ENCODE measurements at places on chromosomes 11 and 22.

DNA sequence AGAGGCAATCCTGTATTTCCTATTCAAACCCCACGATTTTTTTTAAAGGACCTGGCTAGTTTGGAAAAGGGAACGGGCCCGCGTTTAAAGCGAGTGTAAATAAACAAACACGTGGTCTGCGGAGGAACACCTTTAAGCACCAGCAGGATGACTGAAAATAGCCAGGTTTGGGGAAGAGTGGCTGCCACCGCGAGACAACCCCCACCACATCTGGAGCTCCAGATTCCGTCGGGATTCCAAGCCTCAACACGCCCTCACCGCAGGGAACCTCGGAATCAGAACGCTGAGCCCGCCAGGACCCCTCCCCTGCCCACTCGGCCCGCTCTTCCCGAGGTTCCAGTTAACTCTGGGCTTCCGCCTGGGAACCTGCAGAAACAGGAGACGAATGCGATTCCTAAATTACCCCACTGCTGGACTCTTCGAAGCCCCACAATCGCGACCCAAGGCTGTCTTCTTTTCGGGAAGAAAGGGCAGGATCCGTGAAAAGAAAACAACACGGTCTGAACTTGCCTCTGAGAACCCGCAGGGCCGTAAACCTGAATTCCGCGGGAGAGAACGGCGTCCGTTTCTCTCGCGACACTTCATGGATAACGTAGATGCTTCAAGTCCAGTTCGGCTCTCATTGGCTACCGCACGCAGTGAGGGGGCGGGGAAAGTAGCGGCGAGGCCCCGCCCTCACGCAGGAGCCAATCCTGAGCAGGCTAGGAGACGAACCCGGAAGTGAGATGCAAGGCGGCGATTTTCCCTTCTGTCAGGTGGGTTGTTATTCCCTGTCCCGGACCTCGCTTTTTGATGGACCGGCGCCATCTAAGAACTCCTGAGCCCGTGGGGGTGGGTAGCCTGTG, at the start of the genes ANKRD49 and MRE11:
Gene ANKRD49, plus strand, starts transcription at position 704 of the 845 bp plus-strand sequence. CDS start 2,710 bp downstream, outside the sequence.
Gene MRE11, minus strand, starts transcription at position 564 of the 845 bp plus-strand sequence. CDS start 1,043 bp downstream, outside the sequence.
- peak; percentile 98 for DNase-seq

DNA sequence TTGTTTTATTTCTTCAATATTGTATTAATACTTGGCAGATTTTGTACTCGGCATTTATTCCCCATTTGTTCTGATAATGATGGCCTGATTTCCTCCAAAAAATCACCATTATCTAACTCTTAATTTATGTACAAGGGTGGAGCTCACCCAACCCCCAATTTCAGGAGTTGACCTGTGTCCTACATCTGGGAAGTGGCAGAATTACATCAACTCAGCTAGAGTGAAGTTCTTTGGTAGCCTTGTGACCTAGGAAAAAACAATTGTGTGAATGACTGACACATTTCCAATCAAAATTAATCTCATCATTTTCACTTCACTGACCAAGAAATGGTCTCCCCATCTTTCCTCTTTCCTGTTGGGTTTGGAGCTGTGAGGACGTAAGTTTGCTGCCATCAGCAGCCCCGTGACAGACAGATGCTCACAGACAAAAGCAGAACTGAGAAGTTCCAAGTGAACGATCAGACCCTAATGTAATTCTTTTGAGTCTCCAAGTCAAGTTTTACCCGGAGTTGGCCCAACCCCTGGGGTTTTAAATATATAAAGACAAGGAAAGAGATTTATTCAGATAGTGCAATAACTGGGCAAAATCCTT, 16.6 kb upstream of the MS4A6E start:
- DNase-seq = peak; percentile 41

DNA sequence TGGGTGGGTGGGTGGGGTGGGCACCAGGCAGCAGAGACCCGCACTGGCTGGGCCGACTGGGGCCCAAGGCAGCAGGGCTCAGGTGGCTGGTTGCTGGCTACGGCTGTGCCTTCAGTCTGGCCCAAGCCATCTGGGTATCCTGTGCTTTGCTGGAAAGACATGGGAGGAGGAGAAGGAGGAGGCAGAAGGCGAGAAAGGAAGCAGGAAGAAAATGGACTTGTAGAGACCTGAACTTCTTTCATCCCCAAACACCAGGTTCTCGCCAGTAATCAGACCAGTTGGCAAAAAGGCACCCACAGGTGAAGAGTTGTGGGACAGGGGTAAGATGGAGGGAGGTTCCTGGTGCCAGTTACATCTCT, 78.8 kb downstream of the IGLL1 start:
- DNase-seq = no peak

DNA sequence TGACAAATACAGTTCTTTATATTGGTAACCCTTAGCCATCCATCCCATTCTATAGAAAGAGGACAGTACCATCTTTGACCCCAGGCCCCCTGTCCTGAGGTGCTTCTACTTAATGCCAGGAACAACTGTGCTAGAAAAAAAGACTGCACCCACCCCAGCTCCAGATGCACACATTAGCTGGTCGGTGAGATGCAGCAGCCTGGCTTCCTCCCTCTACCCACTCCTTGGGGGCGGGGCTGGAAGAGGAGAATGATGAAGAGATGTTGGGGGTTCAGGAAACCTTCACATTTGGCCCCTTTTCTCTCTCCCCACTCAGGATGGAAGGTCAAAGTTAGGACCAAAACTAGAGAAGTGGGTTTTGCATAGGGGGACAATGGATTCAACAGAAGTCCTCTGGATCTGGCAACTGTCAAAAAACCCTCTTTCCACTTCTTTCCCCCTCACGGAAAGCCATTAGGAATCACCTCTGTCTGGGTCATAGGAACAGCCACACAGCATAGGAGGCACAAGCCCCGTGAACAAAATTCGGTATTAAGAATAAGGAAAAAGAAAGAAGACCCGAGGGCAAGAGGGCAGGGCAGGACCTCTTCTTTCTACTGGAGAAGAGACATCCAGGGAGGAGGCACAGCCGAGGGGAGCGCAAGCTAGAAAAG, 755 bp downstream of the NRIP3 start:
- peak; percentile 18 for DNase-seq

DNA sequence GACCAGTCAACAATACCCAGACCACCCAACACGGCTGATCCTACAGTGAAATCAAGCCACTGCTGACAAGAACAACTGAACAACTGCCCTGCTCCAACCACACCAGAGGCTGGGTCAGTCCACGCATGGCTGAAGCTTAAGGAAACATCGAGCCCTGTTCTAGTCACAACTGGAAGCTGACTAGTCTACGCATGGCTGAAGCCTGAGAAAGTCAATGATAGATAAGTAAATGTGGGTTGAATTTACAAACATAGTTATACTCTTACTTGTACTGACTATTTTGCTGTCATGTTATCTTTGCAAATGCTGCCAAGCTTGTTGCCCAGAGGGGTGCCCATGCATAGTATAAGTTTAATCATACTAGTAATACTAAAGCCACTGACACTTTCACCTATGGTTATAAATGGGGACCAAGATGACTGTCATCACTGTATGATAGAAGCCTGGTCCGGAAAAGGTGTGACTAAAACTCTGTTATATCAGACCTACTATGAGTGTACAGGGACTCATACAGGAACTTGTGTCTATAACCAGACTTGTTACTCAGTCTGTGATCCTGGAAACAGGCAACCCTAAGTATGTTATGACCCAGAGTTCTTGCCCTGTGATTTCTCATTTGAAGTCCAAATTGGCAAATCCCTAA, 43.4 kb upstream of the GLYAT start:
- no peak for DNase-seq

DNA sequence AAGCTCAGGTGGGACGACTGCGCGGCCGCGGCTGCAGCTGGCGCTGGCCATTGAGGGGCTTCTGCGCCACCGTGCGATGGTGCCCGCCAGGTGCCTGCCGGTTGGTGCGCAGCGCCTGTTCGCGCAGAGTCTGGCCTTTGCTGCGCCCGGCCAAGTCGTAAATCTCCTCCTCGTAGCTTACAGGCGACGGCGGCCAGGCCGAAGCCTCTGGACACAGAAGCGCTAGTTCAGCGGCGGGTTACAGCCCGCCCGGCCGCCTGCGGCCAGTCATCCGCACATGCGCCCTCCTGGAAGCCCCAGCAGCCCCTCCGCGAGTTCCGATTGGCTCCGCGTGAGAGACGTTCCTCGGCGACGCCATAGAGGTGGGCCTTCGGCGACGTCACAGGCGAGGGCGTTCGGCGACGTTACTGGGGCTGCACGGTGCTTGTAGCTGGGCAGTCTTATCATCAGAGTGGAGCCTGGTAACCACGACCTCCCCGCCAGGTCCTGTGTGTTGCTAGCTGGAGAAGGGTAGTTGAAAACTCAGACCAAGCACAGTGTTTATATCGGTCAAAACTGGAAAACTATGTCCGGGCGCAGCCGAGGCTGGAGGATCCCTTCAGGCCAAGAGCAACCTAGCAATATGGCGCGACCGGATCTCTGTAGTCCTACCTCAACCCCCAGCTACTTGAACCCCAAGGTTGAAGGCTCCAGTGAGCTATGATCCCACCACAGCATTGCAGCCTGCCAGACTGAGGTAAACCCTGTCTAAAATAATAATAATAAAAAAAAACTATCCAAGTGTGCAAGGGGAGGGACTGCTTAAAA, 265.7 kb downstream of the OR4C45 start:
- no peak for DNase-seq

- no peak for DNase-seq
Measured at GRCh38 chr11:133136376-133136775, 395.9 kb downstream of the OPCML start.

- DNase-seq = no peak
Measured at GRCh38 chr22:21927174-21927823, 25.3 kb downstream of the PPM1F start.

DNA sequence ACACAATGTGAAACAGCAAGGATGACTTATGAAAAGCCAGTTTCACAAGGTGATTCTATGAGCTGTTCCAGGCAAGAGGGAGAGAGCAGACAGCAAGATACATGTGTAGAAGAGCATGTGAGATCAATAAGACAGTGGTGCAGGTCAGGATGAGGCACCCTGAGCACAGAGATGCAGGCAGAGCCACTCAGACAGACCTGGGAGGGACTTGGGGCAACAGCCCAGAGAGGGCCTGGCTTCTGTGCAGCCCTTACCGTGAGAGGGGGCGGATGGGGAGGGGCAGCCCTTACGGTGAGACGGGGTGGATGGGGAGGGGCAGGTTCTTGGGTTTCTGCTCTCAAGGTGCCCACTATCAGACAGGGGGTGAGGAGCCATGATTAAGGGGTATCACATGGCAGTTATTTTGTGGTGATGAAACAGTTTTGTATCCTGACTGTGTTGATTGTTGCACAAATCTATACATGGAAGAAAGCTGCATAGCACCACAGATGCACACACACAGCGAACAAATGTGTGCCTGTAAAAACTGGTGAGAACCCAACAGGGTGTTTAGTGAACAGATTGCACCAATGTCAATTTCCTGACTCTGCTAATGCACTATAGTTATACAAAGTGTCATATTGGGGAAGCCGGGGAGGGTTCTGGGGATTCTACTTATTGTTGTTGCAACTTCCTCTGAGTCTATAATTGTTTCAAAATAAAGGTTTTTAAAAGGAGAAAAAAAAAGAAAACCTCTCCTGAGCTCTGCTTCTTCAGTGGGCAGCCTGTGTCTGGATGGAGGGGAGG, 5.2 kb upstream of the C22orf42 start:
- DNase-seq = no peak

DNA sequence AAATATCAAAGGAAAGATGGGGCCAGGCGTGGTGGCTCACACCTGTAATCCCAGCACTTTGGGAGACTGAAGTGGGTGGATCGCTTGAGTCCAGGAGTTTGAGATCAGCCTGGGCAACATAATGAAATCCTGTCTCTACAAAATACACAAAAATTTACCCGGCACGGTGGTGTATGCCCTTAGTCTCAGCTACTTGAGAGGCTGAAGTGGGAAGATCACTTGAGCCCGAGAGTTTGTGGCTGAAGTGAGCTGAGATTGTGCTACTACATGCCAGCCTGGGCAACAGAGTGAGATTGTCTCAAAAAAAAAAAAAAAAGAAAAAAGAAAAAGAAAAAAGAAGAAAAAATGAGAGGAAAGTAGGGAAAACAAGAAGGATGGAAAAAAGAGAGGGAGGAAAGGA, 3.8 kb upstream of the TRIM6 start:
- no peak for DNase-seq

DNA sequence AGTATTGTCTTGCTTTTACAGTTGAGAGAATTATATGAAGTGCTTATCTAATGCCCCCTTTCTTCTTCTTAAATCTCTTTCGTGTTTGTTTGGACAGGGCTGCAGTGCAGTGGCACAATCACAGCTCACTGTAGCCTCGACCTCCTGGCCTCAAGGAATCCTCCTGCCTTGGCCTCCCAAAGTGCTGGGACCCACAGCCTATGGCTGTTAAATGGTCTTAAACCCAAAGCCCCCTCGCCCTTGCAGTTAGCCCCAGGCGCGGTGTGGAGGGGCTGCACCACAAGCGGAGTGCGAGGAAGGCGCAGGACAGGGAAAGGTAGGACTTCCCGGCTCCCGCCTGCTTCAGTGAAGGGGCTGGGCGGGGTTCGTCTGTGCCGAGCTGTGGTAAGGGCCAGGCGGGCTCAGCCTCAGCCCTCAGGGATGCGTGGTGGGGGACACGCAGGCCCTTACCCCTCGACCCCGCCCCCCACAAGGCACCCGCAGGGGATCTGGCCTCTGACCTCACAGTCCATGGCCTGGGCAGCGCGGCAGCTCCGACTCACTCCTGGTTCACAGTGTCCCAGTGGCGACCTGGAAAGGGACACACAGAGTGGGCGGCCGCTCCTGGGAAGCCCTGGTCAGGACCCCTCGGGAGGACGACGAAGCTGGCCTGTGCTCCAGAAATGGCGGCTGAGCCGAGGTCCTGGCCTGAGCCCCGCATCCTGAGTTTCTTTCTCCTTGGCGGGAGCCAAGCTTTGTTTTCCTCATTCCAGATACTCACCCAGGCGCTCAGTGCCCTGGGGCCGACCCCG, 24.5 kb downstream of the BID start:
- DNase-seq = no peak

DNA sequence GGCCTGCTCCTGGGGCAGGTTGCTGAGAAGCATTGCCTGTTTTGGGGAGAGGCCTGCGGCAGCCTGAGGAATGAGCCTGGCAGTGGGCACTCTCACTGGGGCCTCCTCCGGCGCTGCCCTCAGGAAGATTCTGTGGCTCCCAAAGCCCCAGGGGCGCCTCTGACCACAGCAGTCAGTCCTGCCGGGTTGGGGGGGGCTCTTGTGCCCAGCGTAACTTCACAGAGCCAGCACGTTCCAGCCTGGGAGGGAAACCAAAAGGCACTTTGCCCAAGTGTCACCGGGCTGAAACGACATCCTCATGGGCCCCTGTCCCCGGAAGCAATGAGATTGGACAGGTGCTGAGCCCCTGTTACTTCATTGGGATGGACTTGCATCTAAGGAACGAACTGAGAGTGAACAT, 4.3 kb upstream of the LRP5 start:
- no peak for DNase-seq

Measured in KBM-7 (cell line).